Effector CD4-positive, alpha-beta T cell (primary cell): ENCODE measurements at places on chromosomes 7 and 10.

- no peak for DNase-seq
Measured at GRCh38 chr7:21076574-21076973, 289.9 kb upstream of the SP8 start.

GRCh38 chr10:3825862-3826351 is 40.9 kb upstream of the KLF6 start:
- DNase-seq = no peak

DNA sequence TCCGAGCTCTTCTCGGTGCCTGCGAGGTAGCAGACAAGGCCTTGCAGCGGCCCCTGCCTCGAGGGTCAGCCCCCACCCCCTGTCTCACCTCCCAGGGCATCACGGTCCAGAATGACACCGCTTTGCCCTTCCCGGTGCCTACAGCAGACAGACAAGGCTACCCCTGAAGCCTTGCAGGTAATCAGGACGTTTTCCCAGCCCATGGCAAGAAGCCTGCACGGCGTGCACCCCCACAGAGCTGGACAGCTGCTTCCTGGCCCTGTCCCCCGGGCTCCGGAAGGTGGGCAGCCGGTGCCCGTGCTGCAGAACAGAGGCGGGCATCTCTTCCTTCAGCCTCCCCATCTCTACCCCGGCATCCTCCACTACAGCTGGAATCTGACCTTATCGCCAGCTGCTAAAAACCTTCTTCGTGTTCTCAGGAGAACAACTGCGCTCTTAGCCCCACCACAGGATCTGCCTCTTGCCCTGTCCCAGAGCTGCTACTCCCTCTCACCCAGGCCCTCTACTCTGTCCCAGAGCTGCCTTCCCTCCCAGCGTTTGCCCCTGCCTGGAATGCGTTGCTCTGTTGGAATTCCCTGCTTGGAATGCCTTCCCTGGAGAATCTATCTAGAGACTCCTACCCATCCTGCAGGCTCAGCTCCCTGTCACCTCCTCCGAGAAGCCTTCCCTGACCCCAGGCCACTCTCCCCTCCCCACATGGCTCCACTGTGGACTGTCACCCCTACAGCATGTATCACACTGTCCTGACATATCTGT is 4.7 kb downstream of the MYL10 start:
- no peak for DNase-seq

DNA sequence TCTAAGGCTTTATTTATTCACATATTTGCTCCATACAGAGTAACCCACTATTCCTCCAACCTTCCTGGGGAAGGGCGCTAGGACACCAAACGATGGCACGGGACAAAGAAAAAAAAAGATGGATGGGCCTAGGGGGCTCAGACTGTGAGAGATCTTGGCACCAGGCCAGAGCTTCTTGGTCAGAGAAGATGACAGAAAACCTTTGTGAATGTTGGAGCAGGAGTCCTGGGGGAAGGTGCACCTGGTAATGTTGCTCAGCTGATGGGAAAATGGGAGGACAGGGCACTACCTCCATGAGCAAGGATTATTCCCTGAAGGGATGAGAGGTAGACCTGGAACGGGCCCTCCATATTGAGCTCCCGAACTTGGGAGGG is 1.4 kb upstream of the SH3PXD2A start:
- DNase-seq = no peak

DNA sequence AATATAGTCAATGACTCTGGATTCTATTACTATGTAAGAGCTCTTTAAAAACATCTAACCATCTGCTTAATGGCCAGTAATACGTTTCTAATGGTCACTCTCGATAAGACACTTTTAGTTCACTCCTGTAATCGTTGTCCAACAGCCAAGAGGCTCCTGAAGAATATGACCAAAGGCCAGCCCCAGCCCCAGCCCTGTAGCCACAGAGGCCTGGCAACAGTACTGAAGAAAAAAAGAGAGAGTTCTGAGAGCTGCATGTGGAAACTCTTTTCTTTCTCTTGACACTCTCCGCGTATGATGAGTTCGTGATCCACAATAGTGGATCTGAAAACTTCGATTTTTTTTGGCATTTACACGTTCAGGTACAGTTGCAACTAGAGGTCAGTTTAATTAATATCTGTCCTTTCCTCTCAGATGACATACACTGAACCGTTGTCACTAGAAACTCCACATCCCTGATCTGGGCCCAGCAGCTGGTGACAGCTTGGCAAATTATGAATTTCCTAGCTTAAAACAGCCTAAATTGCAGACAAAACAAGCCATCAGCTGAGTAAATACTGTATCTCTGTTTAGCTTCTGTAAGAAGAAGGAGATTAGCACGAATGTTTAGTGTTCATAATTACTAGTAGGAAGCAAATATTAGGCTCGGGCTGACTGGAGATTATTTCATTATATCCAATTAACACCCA is 456.7 kb downstream of the LRMDA start:
- no peak for DNase-seq

DNA sequence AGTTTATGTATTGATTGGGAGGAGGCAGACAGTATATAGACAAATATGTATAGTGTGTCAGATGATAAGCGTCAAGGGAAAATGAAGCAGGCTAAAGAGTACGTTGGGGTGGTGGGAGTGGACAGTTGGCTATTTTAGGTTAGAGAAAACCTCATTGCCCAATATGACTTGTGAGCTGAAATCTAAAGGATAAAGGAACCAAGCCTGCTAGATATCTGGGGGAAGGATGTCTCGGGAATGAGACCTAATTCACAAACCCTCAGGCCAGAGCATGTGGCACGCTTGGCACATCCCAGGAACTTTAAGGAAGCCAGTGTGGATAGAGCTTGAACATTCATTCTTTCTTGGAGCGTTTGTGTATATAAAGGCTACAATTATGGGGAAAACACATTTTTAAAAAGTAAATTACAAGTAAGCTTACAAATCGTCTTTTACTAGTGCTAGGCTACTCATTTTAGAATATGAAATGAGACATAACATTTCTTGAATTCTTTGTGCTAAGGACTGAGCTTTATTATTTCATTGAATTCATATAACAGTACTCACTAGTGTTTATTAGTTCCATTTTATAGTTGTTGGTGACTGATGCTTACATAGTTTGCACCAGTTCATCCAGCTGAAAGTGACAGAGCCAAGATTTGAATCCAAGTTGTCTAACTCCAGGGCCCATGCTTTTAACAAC is 9.7 kb downstream of the FHIP2A start:
- DNase-seq = no peak

DNA sequence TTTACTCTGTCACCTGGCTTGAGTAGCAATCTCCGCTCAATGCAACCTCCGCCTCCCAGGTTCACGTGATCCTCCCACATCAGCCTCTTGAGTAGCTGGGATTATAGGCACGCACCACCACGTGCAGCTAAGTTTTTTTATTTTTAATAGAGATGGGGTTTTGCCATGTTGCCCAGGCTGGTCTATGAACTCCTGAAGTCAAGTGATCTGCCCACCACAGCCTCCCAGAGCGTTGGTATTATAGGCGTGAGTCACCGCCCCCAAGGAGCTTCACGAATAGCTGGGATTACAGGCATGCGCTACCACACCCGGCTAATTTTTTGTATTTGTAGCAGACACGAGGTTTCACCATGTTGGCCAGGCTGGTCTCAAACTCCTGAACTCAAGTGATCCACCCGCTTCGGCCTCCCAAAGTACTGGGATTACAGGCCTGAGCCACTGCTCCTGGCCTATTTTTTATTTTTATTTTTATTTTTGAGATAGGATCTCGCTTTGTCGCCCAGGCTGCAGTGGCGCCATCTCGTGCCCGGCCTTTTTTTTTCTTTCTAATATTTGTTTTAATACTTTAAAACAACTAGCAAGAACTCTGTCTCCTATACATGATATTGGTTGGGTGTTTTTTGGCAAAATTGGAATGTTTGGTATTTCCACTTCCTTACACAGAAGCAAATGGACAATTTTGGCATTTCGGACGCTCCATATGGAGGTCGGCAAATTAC is 1.1 kb downstream of the EFCAB10 start:
- DNase-seq = no peak

DNA sequence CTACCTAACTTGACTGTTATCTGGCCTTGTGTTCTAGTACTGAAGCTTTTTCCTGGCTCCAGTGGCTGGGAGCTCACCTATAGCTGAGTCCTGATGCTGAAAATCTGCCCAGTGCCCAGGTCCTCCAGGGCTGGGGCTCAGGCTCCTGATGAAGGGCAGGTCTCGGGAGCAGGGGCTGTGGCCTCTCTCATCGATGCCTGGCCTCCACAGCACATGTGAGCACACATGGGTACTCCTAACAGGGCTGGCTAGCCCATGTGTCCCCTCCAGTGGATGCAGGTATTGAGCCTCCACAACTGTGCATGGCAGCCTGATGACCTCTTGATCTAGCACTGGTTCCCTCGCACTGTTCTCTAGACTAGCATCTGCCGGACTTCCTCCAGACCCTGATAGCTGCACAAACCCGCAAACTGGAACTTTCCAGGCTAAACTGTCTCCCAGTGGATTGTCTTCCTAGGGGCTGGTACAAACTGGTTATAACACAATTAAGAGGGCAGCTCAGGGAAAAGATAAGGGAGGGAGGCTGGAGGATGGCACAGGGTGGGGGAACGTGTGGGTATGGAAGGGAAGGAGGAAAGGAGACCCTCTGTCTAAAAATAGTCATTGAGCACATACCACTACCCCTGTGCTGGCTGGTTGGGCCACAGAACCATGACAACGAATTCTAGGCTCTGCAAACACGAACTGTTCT is 35.1 kb downstream of the PLAC9 start:
- no peak for DNase-seq

GRCh38 chr7:141291541-141291940 is 217.7 kb downstream of the TMEM178B start:
- DNase-seq = no peak

DNA sequence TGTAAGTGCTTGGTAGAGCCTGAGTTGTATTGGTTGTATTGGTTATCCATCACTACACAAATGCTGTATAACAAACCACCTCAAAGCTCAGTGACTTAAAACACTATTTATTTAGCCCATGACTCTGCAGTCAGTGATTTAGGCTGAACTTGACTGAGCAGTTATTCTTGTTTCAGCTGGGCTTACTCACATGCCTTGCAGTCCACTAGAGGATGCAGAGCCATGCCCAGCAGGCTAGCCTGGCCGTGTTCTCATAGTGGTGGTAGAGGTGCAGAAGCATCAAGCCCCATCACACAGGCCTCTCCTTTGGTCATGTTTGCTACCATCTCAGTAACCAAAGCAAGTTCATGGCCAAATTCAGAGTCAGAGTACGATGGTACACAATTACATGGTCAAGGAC is 43.9 kb downstream of the LUC7L2 start:
- DNase-seq = no peak
